ENCODE measurements at places on chromosomes 1 and 21.
A peak's percentile ranks its signal among the peaks of the same experiment; 100 is the strongest.

- H3K27me3 ChIP-seq, result no peaks in the 10 kb centered on the region
- DNase-seq, result no peak
- H3K36me3 ChIP-seq, result no peaks in the 10 kb centered on the region
- no peaks in the 10 kb centered on the region for H3K4me1 ChIP-seq
Observed at GRCh38 chr1:44523593-44524591, 118.8 kb downstream of the RNF220 start.

- no peak for DNase-seq
- no peaks in the 10 kb centered on the region for H3K36me3 ChIP-seq
- H3K4me1 ChIP-seq, result no peaks in the 10 kb centered on the region
- H3K4me3 ChIP-seq, result no peak overlapping the region
- H3K27ac ChIP-seq, result no peak overlapping the region
Observed at GRCh38 chr1:99979091-99979490, 9.3 kb downstream of the SLC35A3 start.

- no peaks in the 10 kb centered on the region for H3K36me3 ChIP-seq
- no peaks in the 10 kb centered on the region for H3K27me3 ChIP-seq
- H3K4me3 ChIP-seq, result no peak overlapping the region
- H3K27ac ChIP-seq, result no peak overlapping the region
- peak; percentile 35 for DNase-seq
Observed at GRCh38 chr21:34192646-34193285, 119.4 kb downstream of the MRPS6 start.

- no peaks in the 10 kb centered on the region for H3K27me3 ChIP-seq
- peak overlapping the region; percentile 81 for H3K4me3 ChIP-seq
- H3K27ac ChIP-seq, result peak overlapping the region; percentile 99
- peaks cover 68% of the 10 kb centered on the region for H3K4me1 ChIP-seq
- no peaks in the 10 kb centered on the region for H3K36me3 ChIP-seq
Observed at GRCh38 chr21:41926117-41926806, 27.6 kb downstream of the C2CD2 start.

DNA sequence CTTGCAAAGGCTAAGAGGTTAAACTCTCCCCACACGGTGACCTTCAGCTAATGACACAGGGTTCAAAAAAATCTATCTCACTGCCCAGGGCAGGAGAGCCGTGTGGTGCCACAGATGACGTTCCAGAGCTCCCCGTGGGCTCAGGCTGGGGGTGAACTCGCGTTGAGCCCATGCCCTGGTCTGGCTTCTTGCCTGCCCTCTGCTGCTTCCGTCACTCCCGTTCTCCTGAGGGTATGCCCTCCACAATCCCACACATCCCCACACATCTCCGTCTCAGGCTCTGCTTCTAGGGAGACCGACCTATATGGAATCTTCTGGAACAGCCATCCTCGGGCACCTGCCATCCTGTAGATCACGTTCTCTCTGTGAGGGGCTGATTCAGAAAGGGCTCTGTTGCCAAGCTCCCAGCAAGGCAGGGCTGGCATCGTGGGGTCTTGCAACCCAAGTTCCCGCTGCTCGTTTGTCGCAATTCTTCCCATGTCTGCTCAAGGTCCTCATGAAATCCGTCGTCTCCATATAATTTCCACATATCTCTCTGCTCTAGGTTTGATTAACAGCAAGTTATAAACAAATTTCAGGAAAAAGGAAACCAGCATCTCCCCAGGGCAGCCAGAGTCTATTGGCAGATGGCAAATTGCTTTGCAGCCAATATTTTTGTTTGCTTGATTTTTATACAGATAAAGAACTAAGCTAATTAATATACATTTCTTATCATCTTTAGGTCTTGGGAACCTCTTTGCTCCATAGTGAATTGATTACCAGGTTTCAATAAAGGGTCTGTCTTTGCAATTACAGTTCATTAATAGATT lies 278.2 kb downstream of the PTPRU start:
- no peaks in the 10 kb centered on the region for H3K27me3 ChIP-seq
- H3K4me1 ChIP-seq, result no peaks in the 10 kb centered on the region
- no peak overlapping the region for H3K4me3 ChIP-seq
- no peak for DNase-seq
- H3K36me3 ChIP-seq, result no peaks in the 10 kb centered on the region

GRCh38 chr1:39214998-39215873 lies 10.7 kb downstream of the MACF1 start:
- peak overlapping the region; percentile 87 for H3K27ac ChIP-seq
- DNase-seq, result peak; percentile 79
- no peaks in the 10 kb centered on the region for H3K36me3 ChIP-seq
- peak overlapping the region; percentile 85 for H3K4me3 ChIP-seq
- H3K4me1 ChIP-seq, result peaks cover 19% of the 10 kb centered on the region

- no peak for DNase-seq
- no peaks in the 10 kb centered on the region for H3K4me1 ChIP-seq
- no peaks in the 10 kb centered on the region for H3K27me3 ChIP-seq
- no peak overlapping the region for H3K4me3 ChIP-seq
Observed at GRCh38 chr1:151867321-151867720, 13.8 kb upstream of the THEM5 start.

Measured in GM12878 (cell line).